ENCODE measurements at places on chromosomes 5 and 9.
A peak's percentile ranks its signal among the peaks of the same experiment; 100 is the strongest.

DNA sequence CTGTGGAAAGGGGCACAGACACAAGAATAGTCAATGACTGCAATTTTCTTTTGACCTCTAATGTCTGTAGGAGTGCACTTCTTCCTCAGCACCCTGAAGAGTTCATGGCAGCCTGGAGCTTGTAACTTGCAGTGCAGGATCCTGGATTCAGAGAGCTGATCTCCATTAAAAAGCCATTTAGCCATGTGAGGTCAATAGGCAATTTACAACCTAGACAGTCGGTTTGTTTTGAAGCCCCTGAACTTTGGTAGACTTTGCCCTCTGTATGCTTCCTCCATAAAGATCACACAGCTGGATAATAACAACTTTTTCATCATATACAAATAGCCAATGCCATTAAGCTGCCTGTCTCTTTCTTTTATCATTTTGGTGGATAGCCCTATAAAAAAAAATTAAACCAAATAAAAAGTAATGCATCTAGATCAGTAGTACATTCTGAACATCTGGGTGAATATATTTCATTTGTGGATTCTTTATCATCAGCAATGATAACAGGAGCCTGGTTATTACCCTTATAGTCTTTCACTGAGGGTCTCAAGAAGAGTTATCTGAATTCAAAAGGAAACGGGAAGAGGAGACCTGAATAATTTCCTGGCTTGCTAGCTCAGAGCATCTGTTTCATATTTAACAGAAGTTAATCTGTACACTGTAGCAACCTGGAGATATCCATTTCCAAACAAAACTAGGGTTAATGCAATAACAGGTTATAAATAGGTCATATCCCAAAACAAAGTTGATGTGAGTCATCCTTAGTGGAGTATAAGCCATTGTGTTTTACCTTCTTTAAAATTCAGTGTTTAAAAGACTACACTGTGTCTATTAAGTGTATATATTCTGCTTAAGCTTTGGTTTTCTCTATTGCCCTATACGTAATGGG, 193.8 kb upstream of the ACTBL2 start:
- DNase-seq, result no peak

GRCh38 chr5:158195416-158196210, 336.7 kb upstream of the CLINT1 start:
- DNase-seq, result no peak

- DNase-seq, result peak; percentile 46
Measured at GRCh38 chr9:86946201-86947145, 833 bp downstream of the GAS1 start.

DNA sequence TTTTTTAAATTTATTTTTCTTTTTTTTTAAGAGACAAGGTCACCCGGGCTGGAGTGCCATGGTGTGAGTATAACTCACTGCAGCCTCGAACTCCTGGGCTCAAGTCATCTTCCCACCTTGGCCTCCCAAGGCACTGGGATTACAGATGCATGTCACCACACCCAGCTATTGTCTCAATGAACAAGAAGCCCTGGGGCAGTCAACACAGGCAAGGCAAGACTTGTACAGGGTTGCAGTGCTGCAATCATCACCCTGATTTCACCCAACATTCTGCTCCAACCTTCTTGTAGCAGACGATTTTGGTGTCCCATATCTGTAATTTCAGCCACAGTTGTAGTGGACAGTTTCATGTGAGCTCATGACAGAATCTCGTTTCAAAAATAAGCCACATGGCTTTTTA, 205.8 kb upstream of the KIF2A start:
- DNase-seq, result no peak

GRCh38 chr9:137298401-137299202, 3.5 kb downstream of the NRARP start:
- peak; percentile 61 for DNase-seq

DNA sequence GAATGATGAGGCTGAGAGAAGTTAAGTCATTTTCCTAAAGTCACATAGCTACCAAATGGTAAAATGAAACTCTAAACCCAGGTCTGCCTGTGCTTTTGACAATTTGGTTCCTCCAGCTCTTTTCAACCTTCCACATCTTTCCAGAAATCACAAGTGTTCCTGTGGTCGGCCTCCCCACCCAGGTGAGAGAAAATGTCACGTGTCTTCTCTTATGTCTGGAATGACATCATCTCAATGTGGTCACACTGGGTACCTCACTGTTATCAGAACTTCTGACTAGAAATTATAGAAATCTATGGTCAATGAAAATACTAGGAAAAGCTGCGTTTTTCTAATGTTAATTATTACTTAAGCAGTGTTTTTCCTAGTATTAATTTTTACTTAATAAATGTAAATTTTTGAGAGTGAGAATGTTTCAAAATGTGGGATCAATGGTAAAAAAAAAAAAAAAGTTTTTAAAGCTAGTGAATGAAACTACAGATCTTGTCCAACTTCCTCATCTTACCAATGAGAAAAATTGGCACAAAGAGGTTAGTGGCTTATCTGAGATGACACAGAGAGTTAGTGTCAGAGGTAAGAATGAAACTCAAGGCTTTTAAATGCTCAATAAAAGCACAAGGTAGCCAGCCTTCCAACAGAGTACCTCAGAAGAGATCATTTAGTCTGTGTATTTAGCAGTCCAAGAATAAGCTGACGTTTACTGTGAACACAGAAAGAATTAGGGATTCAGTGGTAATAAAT, 228.7 kb upstream of the NR4A3 start:
- DNase-seq, result no peak

Measured in brain microvascular endothelial cell (primary cell).